Fibroblast of skin of left quadriceps (primary cell): ENCODE measurements at places on chromosomes 2 and 18.

GRCh38 chr2:109715313-109715805 lies 78.7 kb upstream of the RGPD5 start:
- DNase-seq = no peak

- no peak for DNase-seq
Observed at GRCh38 chr18:42606886-42607495, 508.5 kb downstream of the RIT2 start.

DNA sequence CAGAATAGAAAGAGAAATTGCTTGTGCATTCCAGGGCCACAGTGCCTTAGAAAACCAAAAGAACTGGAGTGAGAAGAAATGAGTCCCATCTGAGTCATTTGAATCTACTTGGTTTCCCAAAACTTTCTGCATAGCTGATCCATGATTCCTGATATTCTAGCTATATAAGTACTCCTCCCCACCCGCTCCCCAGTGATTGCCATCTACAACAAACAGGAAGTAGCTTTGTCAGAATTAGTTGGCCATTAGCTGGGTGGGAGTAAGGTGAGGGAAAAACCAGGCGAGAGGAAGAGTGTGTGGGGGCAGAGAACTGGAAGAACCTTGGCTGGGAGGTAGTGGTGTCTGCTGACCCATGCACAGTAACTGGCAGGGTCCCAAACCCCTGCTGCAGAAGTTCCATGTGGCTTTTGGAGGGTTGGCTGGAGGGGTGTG lies 122.1 kb downstream of the ACAA2 start:
- DNase-seq = peak; percentile 75

DNA sequence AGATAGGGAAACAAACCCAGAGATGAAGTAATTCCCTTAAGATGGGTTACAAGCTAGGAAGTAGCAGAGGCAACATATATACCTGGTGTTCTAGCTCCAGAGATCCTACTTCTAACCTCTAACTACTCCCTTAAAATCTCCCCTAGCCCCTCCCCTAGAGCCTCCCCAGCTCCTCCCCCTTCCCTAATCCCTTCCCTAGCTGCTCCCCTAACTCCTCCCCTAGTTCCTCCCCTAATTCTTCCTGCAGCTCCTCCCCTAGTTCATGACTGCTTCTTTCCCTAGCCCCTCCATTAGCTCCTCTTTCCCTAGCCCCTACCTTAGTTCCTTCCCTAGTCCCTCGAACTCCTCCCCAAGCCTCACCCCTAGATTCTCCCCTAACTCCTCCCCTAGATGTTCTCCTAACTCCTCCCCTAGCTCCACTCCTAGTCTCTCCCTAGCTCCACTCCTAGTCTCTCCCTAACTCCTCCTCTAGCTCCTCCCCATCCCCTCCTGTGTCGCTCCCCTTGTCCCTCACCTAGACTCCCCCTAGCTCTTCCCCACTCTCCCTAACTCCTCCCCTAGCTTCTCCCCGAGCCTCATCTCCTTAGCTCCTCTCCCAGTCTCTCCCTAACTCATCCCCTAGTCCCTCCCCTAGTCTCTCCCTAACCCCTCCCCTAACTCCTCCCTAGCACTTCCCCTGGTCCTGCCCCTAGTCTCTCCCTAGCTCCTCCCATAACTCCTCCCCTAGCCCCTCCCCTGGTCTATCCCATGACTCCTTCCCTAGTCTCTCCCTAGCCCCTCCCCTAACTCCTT lies 108.9 kb downstream of the CD226 start:
- DNase-seq = no peak

DNA sequence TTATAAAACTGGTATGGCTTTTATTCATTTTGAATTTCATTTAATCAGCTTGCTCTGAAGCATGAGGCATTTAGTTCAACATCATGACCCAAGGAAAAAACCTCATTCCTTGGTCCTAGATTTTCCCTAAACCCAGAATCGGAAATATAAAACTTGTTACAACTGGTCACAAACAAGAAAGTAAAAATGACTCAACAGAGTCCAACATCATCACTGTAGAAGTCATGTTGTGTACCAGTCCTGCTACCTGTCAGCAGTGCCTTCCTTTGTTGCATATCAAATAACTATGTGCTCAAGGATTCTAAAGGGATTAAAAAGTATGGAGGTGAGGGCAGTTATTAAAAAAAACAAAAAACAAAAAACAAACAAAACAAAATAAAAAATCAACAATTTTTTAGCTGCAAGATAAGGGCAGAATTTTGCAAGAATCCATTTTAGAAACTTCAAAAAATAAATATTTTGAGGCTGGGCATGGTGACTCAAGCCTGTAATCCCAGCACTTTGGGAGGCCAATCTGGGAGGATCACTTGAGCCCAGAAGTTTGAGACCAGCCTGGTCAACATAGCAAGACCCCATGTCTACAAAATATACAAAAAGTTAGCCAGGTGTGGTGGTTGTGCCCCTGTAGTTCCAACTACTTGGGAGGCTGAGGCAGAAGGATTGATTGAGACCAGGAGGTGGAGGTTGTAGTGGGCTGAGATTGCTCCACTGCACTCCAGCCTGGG lies 18.4 kb downstream of the NCKAP1 start:
- DNase-seq = no peak

DNA sequence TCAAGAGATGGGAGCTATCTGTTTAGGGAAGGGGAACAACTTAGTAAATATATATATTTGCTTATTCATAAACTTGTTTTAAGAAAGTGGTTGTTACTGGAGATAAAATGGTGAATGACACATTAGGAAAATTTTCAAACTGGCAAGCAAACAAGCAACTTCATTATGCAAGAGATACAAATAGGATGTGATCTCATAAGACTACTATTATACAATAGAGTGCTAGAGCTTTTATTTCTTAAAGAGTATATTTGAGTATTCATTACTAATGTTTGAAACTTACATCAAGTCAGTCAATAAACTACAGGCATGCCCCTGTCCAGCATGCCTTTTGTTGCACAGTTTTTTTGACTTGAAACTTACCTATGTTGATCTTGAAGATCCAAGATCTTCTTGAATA lies 355.2 kb upstream of the KCNJ3 start:
- DNase-seq = no peak
